ENCODE measurements at places on chromosomes 5 and 9.

GRCh38 chr5:175696855-175697198 lies 39.0 kb downstream of the HRH2 start:
- no peak for DNase-seq

DNA sequence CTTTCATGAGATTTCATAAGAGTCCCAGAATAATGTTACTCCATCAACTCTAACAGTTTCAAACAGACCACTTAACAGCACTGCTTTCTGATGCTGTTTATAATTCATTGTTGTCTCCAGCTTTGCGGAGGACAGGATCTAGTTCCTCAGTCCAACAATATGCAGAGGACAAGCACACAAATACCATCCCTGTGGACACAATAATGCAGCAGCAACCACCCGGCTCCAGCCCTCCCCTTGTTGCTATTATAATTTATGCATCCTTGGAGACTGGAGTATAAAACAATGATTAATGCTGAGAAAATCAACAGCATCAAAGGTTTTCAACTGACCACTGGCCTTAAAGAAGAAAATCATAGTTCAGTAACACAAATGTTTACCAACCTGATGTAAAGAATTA lies 108.3 kb downstream of the DENND1A start:
- DNase-seq = no peak

- no peak for DNase-seq
Observed at GRCh38 chr5:79573983-79574890, 38.0 kb upstream of the TENT2 start.

GRCh38 chr5:179161901-179162300 lies 101.7 kb downstream of the ZNF354C start:
- no peak for DNase-seq

- no peak for DNase-seq
Observed at GRCh38 chr5:111834926-111835599, 78.1 kb upstream of the NREP start.

GRCh38 chr9:119094086-119094485 lies 275.1 kb downstream of the BRINP1 start:
- DNase-seq = no peak

- no peak for DNase-seq
Observed at GRCh38 chr9:86716326-86716922, 230.9 kb downstream of the GAS1 start.

- peak; percentile 53 for DNase-seq
Observed at GRCh38 chr5:132419502-132420468, 50.3 kb downstream of the SLC22A5 start.

DNA sequence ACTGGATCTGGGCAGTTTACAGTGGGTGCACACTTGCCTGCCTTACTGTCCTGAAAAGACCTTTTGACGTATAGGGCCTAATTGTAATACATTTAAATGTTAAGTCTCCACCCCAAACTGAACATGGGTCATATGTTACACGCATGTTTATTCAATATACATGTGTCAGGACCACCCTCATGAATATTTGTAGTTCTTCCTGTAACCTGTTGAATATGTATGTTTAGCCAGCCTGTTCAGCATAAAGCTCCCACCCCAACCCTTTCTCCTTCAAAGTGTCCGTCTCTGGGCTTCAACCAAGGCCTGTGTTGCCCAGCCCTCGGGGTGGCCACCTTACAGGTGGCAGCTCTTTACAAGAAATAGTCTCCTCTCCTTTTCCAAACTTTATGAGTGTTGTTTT lies 180.9 kb upstream of the DAP start:
- DNase-seq = no peak

GRCh38 chr5:171978519-171978918 lies 27.9 kb downstream of the FBXW11 start:
- DNase-seq = no peak

- DNase-seq = no peak
Observed at GRCh38 chr5:167488371-167488770, 803.1 kb upstream of the WWC1 start.

- DNase-seq = no peak
Observed at GRCh38 chr9:132994410-132995120, 16.1 kb downstream of the GFI1B start.

GRCh38 chr5:172833686-172834414 lies at the start of gene ERGIC1:
Gene ERGIC1 (plus strand): TSS chr5:172834251. CDS start chr5:172834414, 163 bp downstream.
- DNase-seq = peak; percentile 50

DNA sequence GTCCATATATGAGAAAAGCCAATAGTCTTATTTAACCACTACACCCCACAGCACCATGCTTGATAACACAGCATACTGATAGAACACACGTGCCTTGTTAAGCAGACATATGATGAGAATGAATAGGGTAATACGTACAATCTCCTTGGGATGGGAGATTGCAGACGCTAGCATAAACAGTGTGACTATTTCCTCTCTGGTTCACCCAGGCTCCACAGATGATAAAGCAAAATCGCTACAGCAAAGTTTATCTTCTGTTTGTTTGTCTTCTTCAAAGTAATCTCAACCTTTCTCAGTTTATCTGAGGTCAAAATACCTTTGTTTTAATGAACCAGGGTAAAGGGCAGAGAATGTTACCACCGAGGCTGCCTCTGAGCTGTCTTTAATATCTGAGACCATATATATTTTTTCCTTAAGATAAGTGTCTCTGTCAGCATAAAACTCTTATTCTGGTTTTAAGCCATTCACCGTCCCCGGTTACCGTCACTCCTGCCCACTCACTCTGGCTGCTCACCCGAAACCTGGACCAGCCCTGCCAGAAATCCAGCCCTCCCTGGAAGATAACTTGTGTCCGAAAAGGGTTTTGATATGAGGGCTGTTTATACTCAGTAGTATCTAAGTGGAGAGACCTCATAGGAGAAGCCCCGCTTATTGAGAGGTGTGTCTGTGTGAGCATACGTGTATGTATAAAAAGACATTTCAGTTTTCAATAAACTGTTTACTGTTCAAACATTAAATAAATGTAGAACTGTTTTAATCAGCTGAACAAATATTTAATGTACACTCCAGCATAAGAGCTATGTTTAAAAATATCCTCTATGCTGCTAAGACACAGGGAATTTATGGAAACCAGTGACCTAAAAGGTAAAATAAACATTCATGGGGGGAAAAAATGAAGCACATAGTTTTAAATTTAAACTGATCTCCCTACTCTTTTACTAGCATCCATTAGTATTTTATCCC lies 465.4 kb downstream of the RASEF start:
- no peak for DNase-seq

DNA sequence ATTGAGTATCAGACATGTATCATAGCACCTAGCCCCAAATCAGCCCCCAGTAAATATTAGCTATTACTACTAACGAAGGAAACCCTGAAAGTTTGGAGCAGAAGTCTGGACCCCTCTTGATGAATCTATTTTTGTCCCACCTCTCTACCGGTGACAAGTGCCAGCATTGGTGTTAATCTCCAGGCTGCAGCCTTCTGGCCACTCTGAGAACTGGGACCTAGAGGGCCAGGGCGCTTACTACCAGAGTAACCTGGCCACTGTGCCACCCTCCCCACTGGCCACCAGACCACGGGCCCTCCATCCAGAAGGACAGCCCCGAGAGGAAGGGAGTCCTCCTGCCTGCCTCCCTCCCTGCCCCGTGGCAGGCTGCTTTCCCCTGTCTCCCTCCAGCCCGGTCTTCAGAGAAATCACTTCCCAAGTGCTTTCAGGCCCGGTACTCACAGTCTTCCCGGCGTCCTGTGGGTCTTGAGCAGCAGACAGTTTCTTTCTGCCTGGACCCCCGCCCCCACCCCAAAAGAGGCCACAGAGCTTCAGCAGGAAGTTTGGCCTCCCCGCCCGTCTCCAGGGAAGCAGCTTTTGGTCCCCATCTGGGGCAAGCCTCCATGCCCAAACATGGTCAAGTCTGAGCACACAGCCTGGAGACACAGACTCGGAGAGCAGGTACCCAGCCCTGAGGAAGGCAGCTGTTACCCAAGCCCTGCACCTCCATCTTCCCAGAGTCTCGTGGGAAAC lies at the start of gene KCNMB1:
Gene KCNMB1 (minus strand): TSS at position 550 of the 732 bp plus-strand sequence. CDS start 3,920 bp downstream, outside the sequence.
- DNase-seq = no peak

DNA sequence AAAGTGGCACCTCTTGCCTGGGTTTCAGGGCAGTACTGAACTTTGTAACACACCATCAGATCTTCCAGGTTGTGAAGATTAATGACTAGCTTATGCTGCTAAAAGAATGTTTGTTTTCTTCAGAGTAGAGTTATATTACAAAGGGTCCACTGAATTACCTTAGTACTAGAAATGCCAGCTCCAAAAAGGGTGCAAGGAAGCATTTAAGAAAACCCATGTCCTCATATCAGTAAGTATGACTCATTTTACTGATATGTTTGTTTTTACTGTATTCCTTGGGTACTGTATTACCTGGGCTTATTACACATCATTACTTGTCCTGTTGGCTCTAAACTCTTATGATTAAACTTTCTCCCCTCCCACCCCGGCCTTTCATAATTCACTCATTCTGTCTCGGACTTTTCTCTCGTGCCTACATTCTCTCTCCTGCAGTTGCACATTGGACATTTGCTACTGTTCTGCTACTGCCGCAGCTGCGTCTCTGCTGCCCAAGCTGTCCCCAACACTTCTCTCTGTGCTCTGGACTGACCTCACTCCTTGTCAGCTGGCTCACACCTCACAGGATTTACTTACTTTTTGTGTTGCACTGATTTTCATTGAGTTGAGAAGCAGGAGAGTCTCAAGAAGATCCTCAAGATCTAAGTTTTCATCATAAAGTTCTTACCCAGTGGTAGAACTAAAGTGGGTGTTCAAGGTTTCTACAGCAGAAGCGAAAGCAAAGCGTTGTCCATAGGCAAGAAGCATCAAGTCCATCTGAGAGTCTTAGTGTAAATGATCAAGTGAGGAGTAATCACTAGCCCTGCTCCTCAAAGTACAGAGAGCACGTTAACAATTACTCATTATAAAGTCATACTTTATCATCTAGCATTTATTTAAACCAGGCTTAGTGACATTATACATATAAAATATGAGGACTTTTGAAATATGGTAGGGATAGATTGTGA lies 53.2 kb upstream of the C9orf72 start:
- no peak for DNase-seq

All from activated CD4-positive, alpha-beta T cell treated with anti-CD3 and anti-CD28 coated beads, Interleukin-2, amount 50 U/mL, for 1 hour (primary cell).